Right renal pelvis (tissue), 4 donors: ENCODE measurements at places on chromosomes 6 and 20. TPM values are rescaled to one million over a fixed set of nuclear protein-coding genes. Genes with fewer than 3 reads are reported as not detected.
A peak's percentile ranks its signal among the peaks of the same experiment; 100 is the strongest.

DNA sequence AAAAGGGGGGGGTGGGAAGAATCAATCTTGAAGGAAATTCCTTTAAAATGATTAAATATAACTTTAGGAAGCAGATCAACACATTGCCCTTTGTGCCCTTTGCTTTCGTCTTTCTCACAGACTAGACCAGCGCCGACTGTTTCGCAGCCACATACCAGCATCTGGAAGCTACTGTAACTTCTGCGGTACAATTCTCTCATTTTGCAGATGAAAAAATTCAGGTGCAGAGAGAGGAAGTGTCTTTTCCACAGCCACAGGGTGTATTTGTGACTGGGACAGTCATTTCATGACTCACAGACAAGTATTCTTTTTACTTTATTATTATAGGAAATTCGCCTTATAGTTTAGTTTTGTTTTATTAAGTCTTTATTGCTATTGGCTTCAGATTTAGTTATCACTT lies 84.2 kb downstream of the UST start:
- no peak for DNase-seq

DNA sequence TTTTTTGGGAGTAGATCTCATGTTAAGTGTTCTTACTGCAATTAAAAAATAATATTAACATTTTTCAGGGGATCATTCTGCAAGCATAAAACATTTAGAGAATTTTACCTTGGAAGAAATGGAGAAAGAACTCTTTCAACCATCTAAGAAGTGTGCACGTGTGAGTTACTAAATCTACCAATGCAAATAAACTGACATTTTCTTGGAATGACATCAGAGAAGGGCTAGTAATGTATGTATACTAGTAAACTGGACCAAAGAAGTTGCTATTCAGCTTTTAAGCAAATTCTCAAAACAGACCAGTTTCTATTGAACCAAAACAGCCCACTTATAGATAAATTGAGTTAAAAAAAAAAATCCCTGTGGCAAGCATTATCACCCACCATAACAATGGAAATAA lies 191.2 kb downstream of the BTBD3 start:
- DNase-seq: no peak

DNA sequence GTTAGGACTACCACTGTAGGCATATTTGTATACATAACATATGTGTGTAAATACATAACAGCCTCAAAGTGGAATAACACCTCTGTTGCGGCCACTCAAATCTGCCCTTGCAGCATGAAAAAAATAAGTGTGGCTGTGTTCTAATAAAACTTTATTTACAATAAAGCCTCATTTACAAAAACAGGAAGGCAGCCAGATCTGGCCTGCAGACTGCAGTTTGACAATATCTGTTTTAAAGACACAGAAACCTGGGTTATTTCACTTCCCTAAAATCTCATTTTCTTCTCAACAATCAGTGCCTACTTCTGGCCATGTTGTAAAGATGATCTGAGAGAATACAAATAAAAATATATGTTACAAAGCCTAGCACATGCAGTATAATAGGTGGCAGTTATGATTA lies 53.9 kb upstream of the SCML4 start:
- no peak for DNase-seq

GRCh38 chr20:54054516-54054915 lies 15.9 kb downstream of the BCAS1 start:
- DNase-seq: no peak

DNA sequence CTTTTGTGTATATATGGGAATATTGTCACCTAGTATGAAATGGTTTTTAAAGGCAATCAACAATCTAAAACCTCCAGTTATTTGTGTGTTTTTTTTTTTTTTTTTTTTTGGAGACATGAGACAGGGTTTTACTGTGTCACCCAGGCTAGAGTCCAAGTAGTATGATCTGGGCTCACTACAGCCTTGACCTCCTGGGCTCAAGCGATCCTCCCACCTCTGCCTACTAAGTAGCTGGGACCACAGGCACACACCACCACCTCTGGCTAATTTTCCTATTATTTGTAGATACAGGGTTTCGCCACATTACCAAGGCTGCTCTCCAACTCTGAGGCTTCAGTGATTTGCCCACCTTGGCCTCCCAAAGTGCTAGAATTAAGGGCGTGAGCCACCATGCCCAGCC lies 349.9 kb downstream of the UTRN start:
- DNase-seq: no peak

GRCh38 chr20:62636446-62636845 lies 5.9 kb upstream of the SLCO4A1 start:
- DNase-seq: no peak

- DNase-seq: no peak
Observed at GRCh38 chr6:80639181-80639629, 532.7 kb downstream of the BCKDHB start.

DNA sequence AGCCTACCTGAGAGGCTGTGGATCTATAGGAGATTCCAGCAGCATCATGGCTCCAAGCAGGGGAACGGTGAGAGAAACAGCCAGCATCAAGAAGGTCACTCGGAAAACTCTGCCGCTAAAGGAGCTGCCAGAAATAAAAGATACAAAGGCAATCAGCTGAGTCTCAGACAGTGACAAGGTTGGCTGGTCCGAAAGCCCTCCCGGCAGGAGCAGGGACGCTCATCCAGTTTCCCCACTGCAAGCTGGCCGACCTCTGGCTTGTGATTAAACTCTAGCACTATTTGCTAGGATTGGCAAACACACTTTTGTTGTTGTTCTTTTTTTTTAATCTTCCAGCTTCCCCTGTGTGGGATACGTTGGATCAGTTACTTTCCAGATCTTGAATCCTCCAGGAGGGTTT lies 8.7 kb downstream of the APMAP start:
- DNase-seq: no peak

GRCh38 chr6:109939654-109940053 lies 38.5 kb upstream of the GPR6 start:
- DNase-seq: no peak

DNA sequence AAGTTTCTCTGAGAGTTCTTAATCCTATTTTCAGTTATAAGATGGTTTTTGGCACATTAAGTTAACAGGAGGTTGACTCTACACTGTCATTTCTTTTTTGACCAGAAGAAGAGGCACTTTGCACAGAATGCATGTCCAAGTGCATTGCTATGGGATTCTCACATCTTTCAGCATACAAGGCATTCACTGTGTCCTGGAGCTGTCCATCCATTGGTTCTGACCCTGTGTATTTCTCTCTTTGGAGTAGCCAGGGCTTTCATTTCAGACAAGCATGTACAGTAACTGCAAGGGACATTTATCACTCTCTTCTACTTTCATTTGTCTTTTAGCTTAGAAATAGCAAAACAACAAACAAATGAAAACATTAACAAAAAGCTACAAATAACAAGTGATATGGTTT lies 275.1 kb upstream of the IMPG1 start:
- no peak for DNase-seq

- DNase-seq: no peak
Observed at GRCh38 chr6:14068133-14068532, 49.4 kb upstream of the CD83 start.

GRCh38 chr20:42051921-42052320 lies 433.7 kb upstream of the CHD6 start:
- no peak for DNase-seq

- no peak for DNase-seq
Observed at GRCh38 chr20:41185013-41185757, 47.8 kb downstream of the PLCG1 start.

GRCh38 chr20:55057779-55058415 lies 582.5 kb downstream of the DOK5 start:
- DNase-seq: no peak

GRCh38 chr6:68575765-68576439 lies 59.2 kb upstream of the ADGRB3 start:
- DNase-seq: peak; percentile 30

GRCh38 chr6:42898891-42899361 lies 16.9 kb upstream of the PTCRA start:
- no peak for DNase-seq

- no peak for DNase-seq
Observed at GRCh38 chr20:4471221-4471620, 250.5 kb upstream of the PRND start.

GRCh38 chr20:42598581-42598980 lies 591.1 kb downstream of the PTPRT start:
- DNase-seq: no peak

DNA sequence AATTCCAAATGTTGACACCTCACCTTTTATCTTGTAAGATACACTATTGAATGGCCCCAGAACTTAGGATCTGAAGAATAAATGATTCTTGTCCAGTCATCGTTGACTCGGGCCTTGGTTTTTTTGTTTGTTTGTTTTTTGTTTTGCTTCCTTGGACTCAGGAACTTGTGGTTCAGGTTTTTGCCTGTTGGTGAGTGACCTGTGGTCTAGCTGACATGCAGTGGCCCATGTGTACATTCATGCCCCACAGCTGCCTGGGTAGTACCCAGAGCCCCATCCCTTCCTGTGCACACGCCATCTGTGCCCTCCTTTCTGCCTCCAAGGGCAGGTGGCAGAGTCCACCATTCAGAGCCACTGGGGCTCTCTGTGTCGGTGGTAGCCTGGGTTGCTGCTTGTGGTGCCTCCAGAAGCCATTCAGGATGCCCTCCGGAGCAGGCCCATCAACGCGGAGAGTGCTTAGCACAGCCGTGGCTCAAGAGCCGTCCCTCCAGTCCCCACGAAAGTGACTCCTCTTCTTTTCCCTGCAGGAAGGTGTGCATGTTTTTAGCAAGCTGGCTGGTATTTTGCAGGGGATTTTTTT lies 85.9 kb downstream of the SYNJ2 start:
- no peak for DNase-seq

- no peak for DNase-seq
Observed at GRCh38 chr6:133055441-133055966, 185.7 kb upstream of the EYA4 start.

TGM6 gene
- not detected for polyA plus RNA-seq

FOXC1 gene
- polyA plus RNA-seq: 97.0 TPM

COL9A1 gene
- polyA plus RNA-seq: 38.6 TPM

SLC16A10 gene
- 28.8 TPM for polyA plus RNA-seq

CEP250 gene
- 48.2 TPM for polyA plus RNA-seq

ZKSCAN3 gene
- 11.7 TPM for polyA plus RNA-seq

ZC3H12D gene
- polyA plus RNA-seq: 0.20 TPM

SLC32A1 gene
- polyA plus RNA-seq: 1.4 TPM
